Naive B cell (primary cell): ENCODE measurements at places on chromosomes 1 and 21. TPM values are rescaled to one million over a fixed set of nuclear protein-coding genes. Genes with fewer than 3 reads are reported as not detected.

GRCh38 chr21:42337830-42338728 is 12.7 kb downstream of the TFF2 start:
- peak overlapping the region; percentile 47 for H3K27ac ChIP-seq
- no peaks in the 10 kb centered on the region for H3K36me3 ChIP-seq
- DNase-seq: peak; percentile 66
- H3K4me3 ChIP-seq: no peak overlapping the region
- H3K4me1 ChIP-seq: peaks cover 6% of the 10 kb centered on the region
- H3K27me3 ChIP-seq: peaks cover 25% of the 10 kb centered on the region

DNA sequence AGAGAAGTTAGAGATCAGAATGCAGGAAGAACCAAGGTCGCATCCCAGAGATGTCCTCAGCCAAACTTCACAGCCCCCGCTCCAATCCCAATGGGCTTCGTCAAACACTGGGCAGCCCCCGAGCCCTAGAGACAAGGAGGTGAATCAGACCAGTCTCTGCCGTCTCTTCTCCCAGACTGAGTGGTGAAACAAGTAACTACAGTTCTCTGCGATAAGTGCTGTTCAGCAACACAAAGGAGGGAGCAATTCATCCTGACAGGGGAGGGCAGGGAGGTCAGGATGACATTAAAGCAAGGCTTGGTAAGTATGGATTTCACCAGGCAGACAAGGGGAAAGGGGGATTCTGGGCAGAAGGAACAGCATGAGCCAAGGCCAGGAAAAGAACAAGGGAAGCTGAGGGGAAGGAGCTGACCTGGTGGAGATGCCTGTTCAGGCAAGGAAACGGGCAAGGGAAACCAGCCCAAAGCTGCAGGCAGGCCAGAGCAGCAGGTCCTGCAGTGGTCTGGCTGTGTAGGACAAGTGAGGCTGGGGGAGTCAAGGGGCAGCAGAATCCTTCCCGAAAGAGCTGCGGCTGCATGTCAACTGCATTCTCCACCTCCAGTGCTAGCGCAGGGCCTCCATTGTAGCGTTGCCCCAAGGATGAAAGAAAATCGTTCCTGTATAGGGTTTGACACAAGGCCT is 13.6 kb upstream of the ERI3 start:
- H3K27me3 ChIP-seq: peaks cover 30% of the 10 kb centered on the region
- no peak for DNase-seq
- no peak overlapping the region for H3K27ac ChIP-seq
- H3K4me3 ChIP-seq: no peak overlapping the region
- no peaks in the 10 kb centered on the region for H3K36me3 ChIP-seq

DNA sequence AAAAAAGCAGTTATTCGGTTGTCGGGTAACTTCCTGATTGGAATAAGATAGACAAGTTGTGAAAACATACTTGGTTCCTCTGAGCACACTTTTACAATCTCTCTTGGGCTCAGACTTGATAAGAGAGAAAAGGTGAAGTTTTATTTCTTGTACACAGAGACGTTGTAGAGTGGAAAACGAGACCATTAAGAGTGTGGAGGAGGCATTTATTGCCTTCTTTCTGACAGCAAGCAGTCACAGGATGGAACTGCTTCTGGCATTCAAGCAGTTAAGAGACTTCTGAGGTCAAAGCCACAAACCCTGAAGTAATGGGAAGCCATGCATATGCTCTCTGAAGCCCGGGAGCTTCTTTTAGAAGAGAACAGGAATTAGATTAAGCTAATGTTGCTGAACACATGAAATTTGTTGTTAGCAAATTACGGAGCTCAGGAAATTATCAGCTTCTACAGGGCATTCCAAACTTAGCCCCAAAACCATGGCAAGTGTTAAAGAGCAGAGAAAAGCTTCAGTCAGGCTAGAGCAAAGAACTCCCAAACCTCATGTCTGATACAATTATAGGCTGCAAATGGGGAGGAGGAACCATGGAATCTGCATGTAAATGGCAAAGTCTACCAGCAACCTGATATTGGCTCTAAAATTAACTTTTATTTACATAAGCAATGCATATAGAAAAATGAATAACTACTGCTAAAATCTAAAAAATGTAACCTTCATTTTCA is 26.0 kb downstream of the S1PR1 start:
- peak; percentile 34 for DNase-seq
- H3K36me3 ChIP-seq: no peaks in the 10 kb centered on the region

The DCDC2B gene
- polyA plus RNA-seq: not detected

DNA sequence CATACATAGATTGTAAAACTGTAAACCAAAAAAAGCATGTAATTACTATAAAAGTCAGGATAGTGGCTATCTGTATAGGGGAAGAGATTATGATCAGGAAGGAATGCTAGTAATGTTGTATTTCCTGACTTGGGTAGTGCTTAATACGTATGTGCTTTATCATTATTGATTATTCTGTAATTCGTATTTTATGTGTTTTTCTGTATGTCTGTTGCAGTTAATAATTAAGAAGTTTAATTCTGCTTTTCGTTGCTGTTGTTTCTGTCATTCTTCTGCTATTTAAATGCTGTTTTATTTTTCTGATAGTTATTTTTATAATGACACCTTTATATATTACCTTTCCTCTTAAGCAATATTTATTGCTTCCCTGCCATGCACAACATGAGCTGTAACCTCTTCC is 29.3 kb upstream of the TRIM33 start:
- peaks cover 12% of the 10 kb centered on the region for H3K27me3 ChIP-seq
- H3K4me3 ChIP-seq: no peak overlapping the region
- DNase-seq: no peak
- no peaks in the 10 kb centered on the region for H3K36me3 ChIP-seq
- no peaks in the 10 kb centered on the region for H3K4me1 ChIP-seq

DNA sequence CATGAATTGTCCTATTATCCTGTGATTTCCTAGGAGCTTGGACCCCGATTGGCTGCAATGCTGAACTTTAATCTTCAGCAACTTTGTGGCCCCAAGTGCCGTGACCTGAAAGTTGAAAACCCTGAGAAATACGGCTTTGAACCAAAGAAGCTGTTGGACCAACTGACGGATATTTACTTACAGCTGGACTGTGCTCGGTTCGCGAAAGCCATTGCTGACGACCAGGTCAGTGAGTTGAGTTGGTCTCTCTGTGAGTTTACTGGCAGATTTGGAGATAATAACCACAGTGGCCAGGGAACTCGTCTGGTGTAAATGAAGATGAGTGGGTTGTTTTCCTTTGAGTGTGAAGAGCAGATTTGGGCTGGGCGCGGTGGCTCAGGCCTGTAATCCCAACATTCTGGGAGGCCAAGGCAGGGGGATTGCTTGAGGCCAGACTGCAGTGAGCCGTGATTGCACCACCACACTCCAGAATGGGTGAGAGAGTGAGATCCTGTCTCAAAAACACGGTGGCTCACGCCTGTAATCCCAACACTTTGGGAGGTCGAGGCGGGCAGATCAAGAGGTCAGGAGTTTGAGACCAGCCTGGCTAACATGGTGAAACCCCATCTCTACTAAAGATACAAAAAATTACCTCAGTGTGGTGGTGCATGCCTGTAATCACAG is 39.1 kb upstream of the KIF1B start:
- H3K27ac ChIP-seq: no peak overlapping the region
- H3K4me1 ChIP-seq: no peaks in the 10 kb centered on the region
- peaks cover 24% of the 10 kb centered on the region for H3K36me3 ChIP-seq
- H3K4me3 ChIP-seq: no peak overlapping the region
- H3K27me3 ChIP-seq: no peaks in the 10 kb centered on the region

DNA sequence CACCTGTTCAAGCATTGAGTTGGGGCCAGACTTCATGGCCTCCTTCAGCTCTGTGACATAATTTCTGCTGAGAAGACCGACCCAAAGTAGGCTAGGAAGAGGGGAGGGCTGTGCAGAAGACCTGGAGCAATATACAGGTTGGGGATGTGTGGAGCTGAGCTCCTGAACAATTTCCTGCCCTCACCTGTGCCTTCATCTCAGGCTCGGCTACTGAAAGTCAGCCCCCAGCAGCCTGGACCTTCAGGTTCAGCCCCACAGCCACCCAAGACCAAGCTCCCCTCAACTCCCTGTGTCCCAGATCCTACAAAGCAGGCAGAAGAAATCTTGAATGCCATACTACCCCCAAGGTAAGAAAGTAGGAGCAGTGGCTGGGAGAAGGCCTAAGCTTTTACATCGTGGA is 662 bp downstream of the DNALI1 start:
- DNase-seq: no peak
- no peak overlapping the region for H3K4me3 ChIP-seq
- no peaks in the 10 kb centered on the region for H3K36me3 ChIP-seq
- peaks cover 7% of the 10 kb centered on the region for H3K27me3 ChIP-seq
- peaks cover 18% of the 10 kb centered on the region for H3K4me1 ChIP-seq

The RNU1-4 gene
- polyA plus RNA-seq: 36.8 TPM

The TDRD10 gene
- not detected for polyA plus RNA-seq

The RPTN gene
- not detected for polyA plus RNA-seq

The TP73 gene
- not detected for polyA plus RNA-seq

GRCh38 chr1:234841710-234842231 is 231.8 kb upstream of the IRF2BP2 start:
- no peak overlapping the region for H3K27ac ChIP-seq
- no peaks in the 10 kb centered on the region for H3K36me3 ChIP-seq
- peaks cover 3% of the 10 kb centered on the region for H3K27me3 ChIP-seq
- no peak for DNase-seq

DNA sequence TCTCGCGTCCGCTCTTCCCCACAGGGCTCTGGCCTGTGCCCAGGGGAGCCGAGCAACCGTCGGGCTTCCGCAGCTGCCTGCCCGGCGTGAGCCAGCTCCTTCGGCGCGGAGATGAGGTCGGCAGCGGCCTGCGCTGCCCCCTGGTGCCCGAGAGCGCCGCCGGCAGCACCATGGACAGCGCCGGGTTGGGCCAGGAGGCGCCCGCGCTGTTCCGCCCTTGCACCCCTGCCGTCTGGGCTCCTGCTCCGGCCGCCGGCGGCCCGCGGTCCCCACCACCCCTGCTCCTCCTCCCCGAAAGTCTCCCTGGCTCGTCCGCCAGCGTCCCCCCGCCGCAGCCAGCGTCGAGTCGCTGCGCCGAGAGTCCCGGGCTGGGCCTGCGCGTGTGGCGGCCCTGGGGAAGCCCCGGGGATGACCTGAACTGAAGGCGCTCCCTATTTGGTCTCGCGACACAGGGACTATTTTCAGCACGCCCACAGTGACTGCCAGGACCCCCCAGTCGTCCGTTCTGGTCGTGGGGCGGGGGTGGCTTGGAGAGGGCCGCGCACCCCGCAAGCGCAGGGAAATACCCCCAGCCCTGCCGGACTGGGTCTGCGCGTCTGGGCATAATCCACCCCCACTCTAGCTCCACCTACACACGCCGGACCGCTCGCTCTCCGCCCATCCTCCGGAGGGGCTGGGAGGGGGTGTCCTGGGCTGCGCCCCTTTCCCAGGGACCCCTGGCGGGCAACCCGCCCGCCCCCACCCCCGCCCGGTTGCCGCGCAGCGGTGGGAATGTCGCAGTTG is 1.3 kb downstream of the HES3 start:
- peaks cover 19% of the 10 kb centered on the region for H3K4me1 ChIP-seq
- no peak overlapping the region for H3K4me3 ChIP-seq
- H3K36me3 ChIP-seq: no peaks in the 10 kb centered on the region
- H3K27me3 ChIP-seq: peaks cover 70% of the 10 kb centered on the region
- peak; percentile 68 for DNase-seq
- no peak overlapping the region for H3K27ac ChIP-seq

The PTPRC gene
- 903 TPM for polyA plus RNA-seq

DNA sequence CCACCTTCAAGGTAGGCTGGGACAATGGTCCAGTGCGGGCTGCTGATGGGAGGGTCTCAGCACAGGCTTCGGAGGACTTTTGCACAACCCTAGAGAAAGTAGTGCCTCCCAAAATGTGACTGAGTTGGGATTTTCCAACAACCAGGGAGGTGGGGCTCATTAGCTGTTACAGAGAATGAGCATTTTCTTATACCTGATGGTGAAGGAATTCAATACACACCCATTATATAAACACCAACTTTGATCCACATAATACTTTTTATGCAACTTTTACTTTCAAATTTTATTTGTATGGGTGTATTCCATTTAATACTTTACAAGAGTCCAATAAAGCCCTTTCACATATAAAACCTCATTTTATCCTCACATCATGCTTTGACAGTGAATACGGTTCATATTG is 31.3 kb upstream of the RNF186 start:
- H3K36me3 ChIP-seq: no peaks in the 10 kb centered on the region
- H3K27me3 ChIP-seq: peaks cover 40% of the 10 kb centered on the region
- H3K4me3 ChIP-seq: no peak overlapping the region
- no peak for DNase-seq
- no peaks in the 10 kb centered on the region for H3K4me1 ChIP-seq

The LRRC39 gene
- not detected for polyA plus RNA-seq

- H3K36me3 ChIP-seq: peaks cover 5% of the 10 kb centered on the region
- no peak overlapping the region for H3K27ac ChIP-seq
- H3K27me3 ChIP-seq: no peaks in the 10 kb centered on the region
- no peak for DNase-seq
- H3K4me3 ChIP-seq: no peak overlapping the region
Observed at GRCh38 chr1:246677842-246678241, 46.4 kb upstream of the SCCPDH start.

GRCh38 chr1:207328908-207329440 is 7.5 kb downstream of the CD55 start:
- no peaks in the 10 kb centered on the region for H3K27me3 ChIP-seq
- no peak for DNase-seq
- H3K36me3 ChIP-seq: peaks cover 54% of the 10 kb centered on the region
- peaks cover 63% of the 10 kb centered on the region for H3K4me1 ChIP-seq

- peak overlapping the region; percentile 99 for H3K27ac ChIP-seq
- H3K4me1 ChIP-seq: peaks cover 22% of the 10 kb centered on the region
- no peaks in the 10 kb centered on the region for H3K36me3 ChIP-seq
- H3K27me3 ChIP-seq: no peaks in the 10 kb centered on the region
- no peak for DNase-seq
Observed at GRCh38 chr1:226027538-226028217, 28.5 kb upstream of the SDE2 start.

GRCh38 chr1:92877792-92878191 is 46.0 kb downstream of the RPL5 start:
- H3K4me1 ChIP-seq: peaks cover 21% of the 10 kb centered on the region
- H3K27me3 ChIP-seq: no peaks in the 10 kb centered on the region
- no peak overlapping the region for H3K4me3 ChIP-seq
- DNase-seq: no peak
- H3K36me3 ChIP-seq: peaks cover 7% of the 10 kb centered on the region
- no peak overlapping the region for H3K27ac ChIP-seq

DNA sequence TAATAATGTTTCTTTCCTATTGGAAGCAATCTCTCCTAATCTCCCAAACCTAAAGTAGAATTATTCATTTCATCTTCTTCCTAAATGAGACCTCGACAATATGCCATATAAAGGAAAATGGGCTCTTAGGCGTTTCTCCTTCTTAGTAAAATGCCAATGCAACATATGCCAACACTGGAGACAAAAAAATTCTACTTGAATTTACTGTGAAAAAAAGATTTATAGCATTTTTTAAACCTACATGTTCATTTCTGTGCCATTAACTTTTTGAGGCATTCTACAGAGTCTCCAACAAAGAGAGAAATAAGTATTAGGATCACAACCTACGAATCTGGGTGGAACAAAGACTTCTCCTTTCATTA is 1.3 kb downstream of the WDR47 start:
- no peak for DNase-seq
- peaks cover 13% of the 10 kb centered on the region for H3K4me1 ChIP-seq
- H3K4me3 ChIP-seq: peak overlapping the region; percentile 97
- no peaks in the 10 kb centered on the region for H3K27me3 ChIP-seq
